B cell (primary cell): ENCODE measurements at places on chromosomes 4 and X. TPM values are rescaled to one million over a fixed set of nuclear protein-coding genes. Genes with fewer than 3 reads are reported as not detected.

PCDH19 gene
- not detected in 2 replicates for total RNA-seq

FHIP1A gene
- total RNA-seq, result 0.46 and 0.76 TPM in 2 replicates

CCNB3 gene
- total RNA-seq, result 0.07 and 0.66 TPM in 2 replicates

TMEM31 gene
- total RNA-seq, result 0.44 TPM in 1 of 2 replicates, not detected in the other

TSPAN7 gene
- total RNA-seq, result 0.32 TPM in 1 of 2 replicates, not detected in the other

SERTM2 gene
- total RNA-seq, result not detected in 2 replicates

TLR7 gene
- 10.2 and 10.8 TPM in 2 replicates for total RNA-seq

FABP2 gene
- total RNA-seq, result not detected in 2 replicates

CXCL11 gene
- total RNA-seq, result not detected in 2 replicates

ADRA2C gene
- not detected in 2 replicates for total RNA-seq

BRCC3 gene
- total RNA-seq, result 14.3 and 16.9 TPM in 2 replicates

NAP1L2 gene
- total RNA-seq, result 1.7 and 2.0 TPM in 2 replicates

HTR2C gene
- not detected in 2 replicates for total RNA-seq

CRMP1 gene
- total RNA-seq, result 0.10 TPM in 1 of 2 replicates, not detected in the other

RHOXF2 gene
- total RNA-seq, result not detected in 2 replicates

DNA sequence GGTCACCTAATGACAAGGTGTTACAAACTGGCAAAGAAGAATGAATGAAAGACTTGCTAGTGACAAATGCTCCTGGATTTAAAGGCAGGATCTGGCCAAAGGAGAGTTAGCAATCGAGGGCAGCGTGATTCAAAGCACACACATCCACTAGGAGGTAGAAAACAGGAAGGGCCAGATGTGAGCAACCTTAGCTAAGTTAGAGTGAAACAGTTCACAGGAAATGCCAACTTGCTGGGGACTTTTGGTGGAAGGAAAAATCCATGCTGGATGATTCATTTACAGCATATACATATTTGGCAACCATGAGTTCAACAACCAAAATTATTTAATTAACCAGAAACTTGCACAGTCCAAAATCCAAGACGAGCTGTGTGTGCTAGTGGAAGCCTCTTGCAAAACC, 276.9 kb downstream of the PTTG2 start:
- DNase-seq, result no peak

GRCh38 chrX:49106930-49107329, 16.6 kb downstream of the GPKOW start:
- no peak for DNase-seq

DNA sequence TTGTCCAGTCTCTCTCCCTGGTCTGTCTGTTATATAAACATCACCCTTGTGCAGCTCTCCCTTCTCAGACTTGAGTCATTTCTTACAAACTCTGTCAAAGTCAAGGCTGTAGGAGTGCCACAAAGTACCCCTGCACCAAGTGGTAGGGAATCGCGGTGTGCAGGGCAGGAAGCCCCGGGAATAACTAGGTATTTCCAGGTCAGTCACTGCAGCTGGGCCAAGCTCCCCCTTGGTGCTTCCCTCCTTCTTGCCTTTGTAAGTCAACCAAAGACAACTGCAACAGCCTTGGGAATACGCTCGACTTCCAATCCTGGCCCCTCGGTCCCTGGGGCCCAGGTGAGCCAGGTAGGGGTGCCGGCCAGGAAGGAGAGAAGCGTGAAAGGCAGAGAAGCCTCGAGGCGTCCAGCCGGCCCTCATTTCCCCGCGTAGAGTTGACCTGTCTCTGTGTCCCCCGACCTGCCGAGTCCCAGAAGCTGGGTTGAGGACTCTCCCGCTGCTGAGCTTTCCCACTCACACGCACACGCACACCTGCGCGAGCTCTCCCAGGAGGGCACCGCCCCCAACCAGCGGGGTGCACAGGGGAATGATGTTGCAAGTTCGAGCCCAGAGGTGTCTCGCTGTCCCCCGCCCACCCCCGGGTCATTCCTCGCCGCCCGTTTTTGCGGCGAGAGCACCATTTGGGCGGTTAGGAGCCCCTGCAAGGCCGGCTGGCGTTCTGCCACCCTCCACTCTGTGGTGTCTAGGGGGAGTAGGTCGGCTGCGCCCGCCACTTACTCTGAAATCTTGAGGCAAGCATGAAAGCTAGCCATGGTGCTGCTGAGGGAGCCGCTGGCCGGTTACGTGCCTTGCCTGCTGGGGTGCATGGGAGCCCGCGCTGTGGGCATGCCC, 22.8 kb upstream of the KIAA1210 start:
- no peak for DNase-seq

DNA sequence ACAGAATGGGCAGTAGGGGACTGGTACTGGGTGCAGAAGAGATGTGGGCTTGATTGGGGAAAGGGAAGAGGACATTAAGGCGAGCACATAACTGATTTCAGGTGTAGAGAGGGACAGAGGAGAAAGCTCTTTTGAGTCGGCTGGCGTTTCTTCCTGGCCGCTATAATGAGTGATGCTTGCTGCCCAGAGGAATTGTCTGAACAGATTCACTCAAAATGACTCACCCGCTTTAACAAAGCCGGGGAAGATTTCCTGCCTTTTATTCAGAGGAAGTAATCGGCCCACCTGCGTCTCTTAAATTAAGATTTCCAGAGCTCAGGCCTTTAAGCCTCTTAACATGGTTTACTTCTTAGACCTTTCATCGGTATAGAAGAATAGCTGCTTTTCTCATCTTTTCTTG, 102.1 kb upstream of the AP1S2 start:
- DNase-seq, result no peak

DNA sequence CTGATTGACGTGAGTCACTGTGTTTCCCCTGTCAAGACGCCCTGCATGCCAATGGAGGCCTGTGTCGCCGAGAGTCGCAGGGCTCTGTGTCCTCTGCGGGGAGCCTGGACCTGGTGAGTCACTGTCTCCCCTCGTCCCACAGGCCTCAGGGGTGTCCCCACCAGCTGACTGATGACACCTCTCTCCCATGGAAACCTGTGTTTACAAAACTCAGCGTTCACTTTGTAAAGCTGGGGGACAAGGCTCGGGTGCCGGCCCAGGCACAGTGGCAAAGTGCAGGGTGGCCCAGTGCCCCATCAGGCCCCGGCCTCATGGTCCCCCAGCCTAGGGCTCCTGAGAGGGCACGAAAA, 21.2 kb upstream of the HGFAC start:
- DNase-seq, result no peak

- DNase-seq, result no peak
Measured at GRCh38 chr4:110224142-110224541, 25.7 kb upstream of the ELOVL6 start.

DNA sequence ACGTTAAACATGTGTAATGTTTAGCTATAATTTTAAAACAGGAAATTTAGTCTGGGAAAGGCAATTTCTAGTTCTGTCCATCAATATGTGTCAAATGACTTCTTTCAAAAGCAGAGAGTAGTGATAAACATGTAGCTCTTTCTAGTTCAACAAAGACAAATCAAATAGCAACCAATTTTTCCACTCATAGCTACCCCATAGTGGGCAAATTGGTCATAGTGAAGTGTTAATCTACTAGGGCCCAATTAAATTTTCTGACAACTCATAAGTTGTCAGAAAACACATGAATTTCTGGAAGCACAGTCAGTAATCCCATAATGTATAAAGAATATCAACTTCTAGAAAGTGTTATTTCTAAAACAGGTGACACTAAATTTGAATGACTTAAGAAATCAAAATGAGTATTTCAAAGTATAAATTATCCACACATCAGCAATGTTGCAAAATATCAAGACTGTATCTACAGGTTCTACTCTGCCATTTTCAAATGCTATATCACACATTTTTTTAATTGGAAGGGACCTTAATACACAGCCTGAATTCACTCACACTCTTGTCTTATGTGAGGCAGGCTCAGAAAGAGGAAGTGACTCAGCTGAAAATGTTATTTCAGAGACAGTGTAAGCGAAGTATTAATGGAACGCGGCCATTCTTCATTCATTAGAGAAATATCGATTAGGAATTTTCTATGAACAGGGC, 7.7 kb downstream of the OCIAD2 start:
- peak; percentile 13 for DNase-seq

GRCh38 chrX:110321081-110321480, 3.2 kb upstream of the AMMECR1 start:
- no peak for DNase-seq

DNA sequence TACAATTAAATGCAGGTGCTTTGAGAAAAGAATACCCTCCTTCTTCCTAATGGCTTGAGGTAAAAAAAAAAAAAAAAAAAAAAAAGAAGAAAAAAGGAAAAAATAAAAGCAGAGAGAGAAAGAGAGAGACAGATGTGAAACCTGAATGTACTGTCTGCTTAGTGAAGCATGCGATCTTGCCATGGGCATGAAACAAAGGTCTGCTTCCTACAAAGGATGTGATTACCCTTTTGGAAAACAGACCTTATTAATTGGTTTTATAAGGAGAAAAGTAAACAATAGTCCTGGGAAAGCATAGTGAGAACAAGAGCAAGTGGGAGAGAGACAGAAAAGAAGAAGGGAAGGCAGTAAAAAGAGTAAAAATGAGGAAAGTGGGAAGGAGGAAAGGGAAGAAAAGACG, 526.1 kb upstream of the PABPC4L start:
- DNase-seq, result no peak

DNA sequence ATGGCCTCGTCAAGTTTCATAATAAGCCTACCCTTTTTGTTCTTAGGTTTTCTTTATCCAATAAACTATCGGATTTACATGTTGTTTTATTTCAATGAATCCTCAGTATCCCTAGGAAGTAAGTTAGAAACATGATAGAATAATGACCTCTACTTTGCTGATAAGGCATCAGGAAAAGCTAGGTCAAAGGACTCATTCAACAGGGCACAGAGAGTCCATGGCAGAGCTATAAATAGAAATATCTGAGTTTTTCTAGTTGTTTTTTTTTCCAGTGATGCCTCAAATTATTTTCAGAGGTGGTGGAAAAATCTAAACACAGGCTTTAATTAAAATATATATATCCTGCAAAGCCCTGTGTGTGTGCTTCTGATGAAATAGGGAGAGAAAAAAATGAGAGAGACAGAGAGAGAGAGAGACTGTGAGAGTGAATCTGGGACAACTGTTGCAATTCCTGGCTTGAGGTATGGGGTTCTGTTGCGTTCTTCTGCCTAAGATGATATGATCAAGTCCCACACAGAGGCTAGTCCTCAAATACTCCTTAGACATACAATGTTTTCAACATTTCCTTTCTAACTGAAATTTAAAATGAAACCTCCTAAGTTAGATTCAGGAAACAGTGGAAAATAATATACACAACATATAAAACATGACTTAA, 139.9 kb downstream of the HDX start:
- DNase-seq, result no peak

DNA sequence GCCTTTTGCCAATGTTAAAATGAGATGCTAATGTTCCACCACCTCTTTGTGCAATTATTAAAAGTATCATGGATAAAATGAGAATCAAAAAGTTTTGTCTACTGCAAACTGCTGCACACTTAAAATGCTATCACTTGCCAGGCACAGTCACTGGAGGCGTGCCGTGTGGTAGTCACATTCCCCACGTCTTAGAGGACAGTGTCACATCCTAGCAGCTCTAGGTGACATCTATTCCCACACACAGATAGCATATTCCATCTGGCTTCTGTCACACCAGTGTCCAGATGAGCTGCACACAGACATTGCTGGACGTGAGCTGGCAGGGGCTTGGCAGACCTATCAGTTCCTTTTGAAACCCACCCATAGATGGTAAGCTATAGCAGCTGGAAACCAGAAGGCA, 47.0 kb downstream of the NSG1 start:
- DNase-seq, result no peak

DNA sequence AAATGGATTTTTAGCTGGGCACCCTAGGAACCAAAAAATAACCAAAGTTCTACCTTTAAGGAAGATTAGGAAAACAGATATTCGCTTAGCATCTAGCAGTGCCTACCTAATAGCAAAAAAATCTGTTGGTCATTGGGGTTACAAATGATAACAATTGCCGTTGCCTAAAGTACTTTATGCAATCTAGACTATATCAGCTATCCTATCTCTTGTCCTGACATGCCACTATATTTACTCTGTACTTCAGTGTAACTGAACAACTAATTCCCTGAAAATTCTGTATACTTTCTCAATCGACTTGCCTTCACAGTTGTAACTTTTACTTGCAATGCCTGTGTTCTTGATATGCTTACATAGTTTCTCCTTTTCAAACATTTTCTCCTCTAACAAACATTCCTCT, 282.9 kb upstream of the PCDH7 start:
- no peak for DNase-seq

DNA sequence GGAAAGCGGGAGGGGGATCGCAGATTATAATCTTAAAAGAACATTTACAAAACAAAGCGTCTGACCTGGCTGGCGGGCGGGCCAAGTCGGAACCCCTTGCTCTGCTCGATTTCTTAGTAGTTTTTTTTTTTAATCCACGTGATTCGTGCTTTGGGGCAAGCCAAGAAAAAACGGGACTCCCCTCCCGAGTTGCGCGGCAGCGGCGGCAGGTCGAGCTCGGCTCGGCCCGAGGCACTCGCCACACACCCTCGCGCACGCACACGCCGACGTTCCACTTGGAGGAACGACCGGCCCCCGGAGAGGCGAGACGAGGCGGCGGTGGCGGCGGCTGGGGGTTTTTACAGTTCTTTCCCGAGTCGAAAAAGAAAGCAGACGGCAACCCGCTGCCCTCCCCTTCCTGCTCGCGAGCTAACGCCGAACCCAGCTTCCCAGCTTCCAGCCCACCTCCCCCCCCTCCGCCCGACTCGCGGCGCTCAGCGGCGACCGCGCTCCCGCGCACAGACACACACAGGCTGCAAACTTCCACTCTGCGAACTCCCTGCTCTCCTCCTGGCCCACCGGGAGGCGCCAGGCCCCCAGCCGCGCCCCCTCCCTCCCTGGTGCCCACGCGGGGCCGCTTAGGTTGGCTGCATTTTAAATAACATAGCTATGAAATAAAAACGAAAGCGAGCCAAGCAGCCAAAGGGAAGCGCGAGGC, 1.2 kb downstream of the BCOR start:
- DNase-seq, result peak; percentile 84

GRCh38 chr4:1236103-1236641, 12.8 kb downstream of the CTBP1 start:
- DNase-seq, result no peak

DNA sequence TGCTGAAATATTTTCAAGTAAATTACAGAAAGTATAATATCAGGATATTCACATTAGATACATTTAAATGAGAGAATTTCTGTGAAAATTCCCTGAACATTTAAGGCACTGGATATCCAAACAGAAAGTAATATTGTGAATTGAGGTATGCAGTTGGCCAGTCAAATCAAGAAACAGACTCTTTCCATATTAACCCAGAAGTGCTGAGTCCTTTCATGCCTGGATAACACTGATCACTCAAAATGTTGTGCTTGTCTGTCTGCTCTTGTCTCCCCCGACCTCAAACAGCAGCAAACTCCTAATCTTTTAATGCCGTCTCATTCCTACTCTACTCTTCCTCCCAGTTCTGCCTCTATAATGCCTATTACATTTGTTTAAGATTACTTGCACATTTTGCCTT, 51.2 kb downstream of the TBC1D9 start:
- DNase-seq, result no peak

GRCh38 chrX:49919617-49920016, 2.8 kb upstream of the CLCN5 start:
- DNase-seq, result peak; percentile 45

- no peak for DNase-seq
Measured at GRCh38 chr4:92305878-92306520, 2.2 kb downstream of the GRID2 start.

- peak; percentile 10 for DNase-seq
Measured at GRCh38 chr4:10460313-10461047, 3.3 kb upstream of the ZNF518B start.

- DNase-seq, result no peak
Measured at GRCh38 chr4:88963817-88964216, 93.2 kb downstream of the FAM13A start.

- no peak for DNase-seq
Measured at GRCh38 chrX:78314561-78314960, 12.8 kb downstream of the CYSLTR1 start.

GRCh38 chr4:138078751-138079520, 163.2 kb downstream of the SLC7A11 start:
- no peak for DNase-seq

- peak; percentile 10 for DNase-seq
Measured at GRCh38 chrX:155767051-155767875, 113.9 kb upstream of the VAMP7 start.
